ENCODE measurements at places on chromosomes 5 and 9.
A peak's percentile ranks its signal among the peaks of the same experiment; 100 is the strongest.

- no peak for DNase-seq
Observed at GRCh38 chr5:82924226-82925060, 152.8 kb downstream of the TMEM167A start.

- peak; percentile 34 for DNase-seq
Observed at GRCh38 chr9:112194969-112195431, 19.9 kb upstream of the SUSD1 start.

GRCh38 chr5:150912312-150912814 is 7.6 kb upstream of the ZNF300 start:
- DNase-seq, result no peak

GRCh38 chr9:136703276-136703860 is 9.0 kb upstream of the DIPK1B start:
- DNase-seq, result no peak

DNA sequence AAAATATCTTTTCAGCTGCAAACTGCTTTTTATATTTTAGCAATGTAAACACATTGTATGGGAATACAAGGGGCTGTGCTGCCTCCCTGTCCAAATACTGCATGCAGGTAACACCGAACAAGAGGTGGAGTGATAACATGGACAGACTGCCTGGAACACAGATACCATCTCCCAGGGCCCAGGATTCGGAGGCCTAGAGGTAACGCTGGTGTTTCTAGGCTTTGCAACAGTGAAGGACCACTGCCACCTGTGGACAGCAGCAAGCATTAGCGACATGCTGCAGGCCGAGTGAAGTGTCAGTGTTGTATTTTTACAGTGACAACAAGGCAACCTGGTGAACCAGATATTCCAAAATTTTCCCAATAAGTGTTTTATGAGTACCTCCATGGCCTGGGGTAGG is 379.1 kb downstream of the DMRT2 start:
- peak; percentile 77 for DNase-seq

GRCh38 chr5:179777909-179778308 is 15.9 kb upstream of the LTC4S start:
- no peak for DNase-seq

GRCh38 chr5:33468775-33469435 is 28.1 kb downstream of the TARS1 start:
- DNase-seq, result no peak

DNA sequence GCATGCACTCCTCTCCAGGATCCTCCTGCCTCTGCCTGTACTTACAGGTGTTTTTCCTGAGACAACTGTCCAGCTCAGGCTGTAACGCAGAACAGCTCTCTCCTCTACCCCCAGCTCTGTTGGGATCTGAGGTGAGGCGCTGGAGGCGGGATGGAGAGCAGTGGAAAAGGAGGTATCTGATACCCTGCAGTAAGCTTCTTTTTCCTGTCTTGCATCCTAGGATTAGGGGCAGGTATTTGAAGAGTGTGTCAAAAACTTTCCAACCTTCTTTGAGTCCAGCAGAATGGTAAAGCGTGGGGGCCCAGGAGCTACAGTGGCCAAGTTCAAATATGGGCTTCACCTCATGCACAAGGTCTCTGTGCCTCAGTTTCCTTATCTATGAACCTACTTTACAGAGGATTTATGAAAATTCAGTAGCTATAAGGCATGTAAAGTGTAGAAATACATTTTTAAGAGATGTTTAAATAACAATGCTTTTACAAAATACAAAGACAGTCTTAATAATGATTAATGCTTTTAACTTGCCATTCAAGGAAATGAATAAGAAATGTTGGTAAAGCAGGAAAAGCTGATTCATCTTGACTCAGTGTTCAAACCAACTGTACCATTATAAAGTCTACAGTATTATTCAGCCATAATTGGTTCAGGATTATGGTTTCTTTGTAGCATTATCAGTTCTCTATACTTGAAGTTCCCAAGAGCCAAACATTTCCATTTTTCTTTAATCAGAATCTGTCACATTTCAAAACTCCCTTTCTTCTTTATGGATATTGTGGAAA is 26.1 kb downstream of the MAP1B start:
- no peak for DNase-seq

DNA sequence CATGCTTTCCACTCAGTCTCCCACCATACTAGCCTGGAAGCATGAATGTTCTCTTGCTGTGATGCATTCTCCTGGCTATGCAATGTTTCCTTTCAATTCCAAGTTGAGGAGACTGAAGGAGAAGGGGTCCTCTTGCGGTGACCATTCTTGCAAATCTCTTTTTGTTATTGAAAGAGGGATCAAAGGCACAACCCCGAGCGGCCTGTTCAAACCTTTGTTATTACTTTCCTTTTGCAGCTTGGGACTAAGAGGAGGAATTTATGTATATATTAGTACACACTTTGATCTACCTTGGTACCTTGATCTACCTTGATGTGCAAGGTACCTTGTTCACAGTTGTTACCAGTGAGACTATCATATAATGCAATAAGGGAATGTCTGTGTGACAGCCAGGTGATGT is 147.3 kb downstream of the KCTD16 start:
- no peak for DNase-seq

GRCh38 chr5:116411101-116411571 is 163.5 kb downstream of the SEMA6A start:
- DNase-seq, result peak; percentile 73

DNA sequence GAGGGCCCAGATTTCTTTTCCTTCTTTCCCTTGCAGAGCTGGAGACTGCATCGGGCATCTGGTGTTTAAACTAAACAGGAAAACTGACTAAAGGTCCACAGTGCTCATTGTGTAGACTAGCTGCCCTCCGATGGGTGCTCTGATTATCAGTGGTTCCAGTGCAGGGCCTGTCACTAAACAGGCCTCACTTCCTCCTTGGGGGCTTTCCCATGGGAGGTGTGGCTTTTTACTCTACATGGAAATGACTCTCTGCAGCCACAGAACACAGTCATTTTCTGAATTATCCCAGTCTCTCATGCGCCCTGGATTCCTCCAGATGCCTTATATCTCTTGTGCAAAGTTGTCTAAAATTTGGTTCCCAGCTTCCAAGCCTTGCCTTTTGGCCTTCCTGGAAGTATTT is 199.2 kb downstream of the TRIO start:
- DNase-seq, result no peak

GRCh38 chr5:36414869-36415282 is 113.2 kb upstream of the RANBP3L start:
- peak; percentile 76 for DNase-seq

GRCh38 chr9:74496819-74497747 is at the start of gene RORB:
TSS of gene RORB (plus strand) at chr9:74497335. CDS start at chr9:74497977, 642 bp downstream.
- DNase-seq, result peak; percentile 81

GRCh38 chr9:18596920-18597319 is 123.0 kb downstream of the ADAMTSL1 start:
- DNase-seq, result no peak
